ENCODE measurements at places on chromosomes 6 and 20. TPM values are rescaled to one million over a fixed set of nuclear protein-coding genes. Genes with fewer than 3 reads are reported as not detected.

GRCh38 chr6:125963817-125964216 lies 7.2 kb downstream of the HINT3 start:
- no peak for DNase-seq

DNA sequence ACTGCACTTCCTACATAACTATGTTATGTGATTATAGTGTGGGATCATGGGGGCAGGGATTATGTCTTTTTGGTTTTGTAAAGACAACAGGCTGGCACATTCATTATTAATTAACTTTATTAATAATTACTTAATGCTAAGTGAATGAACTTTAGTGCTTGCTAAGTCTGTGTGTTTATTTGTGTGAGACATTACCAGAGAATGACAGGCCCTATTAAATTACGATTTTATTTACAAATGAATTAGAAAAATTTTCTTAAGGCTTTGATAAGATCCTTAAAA lies 100.9 kb downstream of the CD83 start:
- DNase-seq = no peak

DNA sequence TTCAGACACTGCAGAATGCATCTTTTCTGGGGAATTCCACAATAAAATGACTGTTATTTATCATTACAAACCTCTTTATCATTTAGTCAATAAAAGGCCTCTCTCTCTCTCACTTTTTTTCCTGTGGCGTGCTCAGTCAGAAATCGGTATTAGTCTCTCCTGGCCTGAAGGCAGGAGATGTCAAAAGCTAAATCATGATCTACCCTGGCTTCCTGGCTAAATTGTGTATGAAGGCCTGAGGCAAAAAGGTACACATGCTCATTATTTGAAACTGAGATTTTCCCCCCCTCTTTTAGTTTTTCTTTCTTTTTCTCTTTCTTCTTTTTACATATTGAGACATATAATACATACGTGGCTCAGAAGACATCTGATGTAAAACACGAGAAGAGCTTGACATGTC lies 375.0 kb upstream of the SLC35B3 start:
- DNase-seq = no peak

DNA sequence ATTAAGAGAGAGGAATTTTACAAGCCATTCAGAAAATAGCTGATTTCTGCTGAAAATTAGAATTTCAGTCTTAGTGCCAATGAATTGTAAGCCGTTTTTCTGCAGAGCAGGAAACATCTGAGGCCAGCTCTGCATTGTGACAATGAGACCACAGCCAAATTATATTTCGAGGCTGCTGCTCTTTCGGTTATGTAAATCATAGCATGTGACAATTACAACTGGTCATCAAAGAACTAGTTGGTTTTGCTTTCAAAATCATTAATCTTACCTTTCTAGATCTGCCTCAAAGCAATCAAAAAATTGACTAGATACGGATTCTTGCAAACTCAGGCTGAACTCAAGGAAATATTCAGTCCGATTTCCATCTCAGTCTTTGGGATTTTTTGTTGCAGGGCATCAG lies 33.4 kb upstream of the INSM1 start:
- no peak for DNase-seq

GRCh38 chr20:61976644-61977418 lies 88.8 kb downstream of the TAF4 start:
- DNase-seq = no peak

- DNase-seq = no peak
Observed at GRCh38 chr20:34915749-34916455, 39.5 kb downstream of the ACSS2 start.

GRCh38 chr20:64164123-64164836 lies at the start of gene MYT1:
Gene MYT1 (plus strand): TSS chr20:64164452. CDS start chr20:64198862, 34,410 bp downstream.
- DNase-seq = no peak

- DNase-seq = no peak
Observed at GRCh38 chr6:34922177-34922663, 33.2 kb downstream of the ANKS1A start.

DNA sequence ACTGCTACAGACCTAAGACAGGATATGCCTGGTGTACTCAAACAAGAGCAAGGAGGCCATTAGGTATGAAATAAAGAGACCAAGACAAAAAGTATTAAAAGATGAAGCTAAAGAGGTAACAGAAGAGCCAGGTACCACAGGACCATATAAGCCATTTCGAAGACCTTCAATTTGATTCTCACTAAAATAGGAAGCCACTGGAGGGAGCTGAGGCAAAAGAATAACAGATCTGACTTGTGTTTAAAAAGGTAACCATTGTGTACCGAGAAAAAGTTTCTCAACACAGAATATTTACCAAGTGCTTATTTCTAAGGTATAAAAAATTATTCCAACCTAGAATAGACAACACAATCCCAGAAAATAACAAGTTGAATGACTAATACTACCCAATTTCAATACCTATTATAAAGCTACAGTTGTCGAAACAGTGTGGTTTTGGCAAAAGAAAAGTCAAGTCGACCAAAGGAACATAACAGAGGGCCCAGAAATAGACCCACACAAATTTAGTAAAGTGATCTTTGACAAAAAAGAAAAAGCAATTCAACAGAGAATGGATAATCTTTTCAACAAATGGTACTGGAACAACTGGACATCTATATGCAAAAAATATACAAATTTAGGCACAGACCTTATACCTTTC lies 125.3 kb upstream of the DST start:
- DNase-seq = no peak

DNA sequence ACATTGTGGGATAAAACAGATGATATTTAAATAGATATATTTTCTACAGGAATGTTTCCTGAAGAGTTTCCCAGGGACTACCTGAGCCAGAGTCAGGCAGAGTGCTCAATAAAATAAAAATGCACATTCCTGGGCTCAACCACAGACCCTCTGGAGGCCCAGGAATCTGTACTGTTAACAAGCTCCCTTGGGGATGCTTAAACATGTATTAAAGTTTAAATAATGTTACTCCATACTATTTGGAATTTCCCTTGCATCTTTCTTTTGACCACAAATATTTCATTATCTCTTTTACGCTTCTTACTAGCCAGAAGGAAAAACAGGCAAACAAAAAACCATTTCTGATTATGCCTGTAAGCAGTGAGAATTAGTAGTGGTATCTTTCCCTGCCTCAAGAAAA lies 42.3 kb downstream of the GPR63 start:
- no peak for DNase-seq

DNA sequence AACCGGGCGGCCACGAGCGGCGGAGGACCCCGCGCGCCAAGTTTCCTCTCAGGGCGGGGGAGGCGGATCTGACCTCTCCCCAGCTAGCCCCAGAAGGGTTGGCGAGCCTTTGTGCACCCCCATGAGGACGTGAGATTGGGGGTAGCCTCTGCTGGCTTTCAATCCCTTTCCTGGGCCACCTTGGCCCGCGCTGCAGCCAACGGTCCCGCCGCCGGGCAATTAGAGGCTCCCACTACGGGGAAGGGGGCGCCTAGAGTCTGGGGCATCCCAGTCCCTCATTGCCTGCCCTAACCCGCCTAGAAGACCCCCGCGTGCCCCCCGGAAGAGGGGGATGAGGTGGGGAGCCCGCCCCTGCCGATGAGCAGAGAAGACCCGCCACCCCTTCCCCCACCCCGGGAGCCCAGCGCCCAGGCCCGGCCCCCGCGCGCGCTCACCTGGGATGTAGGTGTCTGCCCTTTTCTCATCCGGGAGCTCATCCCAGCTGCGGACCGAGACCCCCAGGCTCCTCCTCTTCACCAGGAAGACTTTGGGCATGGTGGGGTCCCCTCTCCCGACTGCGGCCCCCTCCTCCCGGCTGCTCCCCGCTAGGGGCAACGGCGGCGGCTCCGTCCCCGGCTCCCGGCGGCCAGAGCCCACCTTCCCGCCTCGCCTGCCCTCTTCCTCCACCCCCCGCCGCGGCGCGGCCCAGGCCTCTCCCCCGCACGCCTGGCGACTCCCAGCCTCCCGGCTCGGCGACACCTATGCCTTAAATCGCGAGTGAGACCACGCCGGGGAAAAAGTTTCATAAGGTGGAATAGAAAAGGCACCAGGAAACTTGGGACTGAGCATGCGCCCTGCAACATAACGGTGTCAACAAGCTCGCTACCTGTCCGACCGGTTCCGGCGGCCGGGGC lies at the start of gene OVOL2:
Gene OVOL2 (minus strand): TSS at position 816 of the 893 bp plus-strand sequence. CDS start 282 bp downstream, at position 534.
- no peak for DNase-seq

DNA sequence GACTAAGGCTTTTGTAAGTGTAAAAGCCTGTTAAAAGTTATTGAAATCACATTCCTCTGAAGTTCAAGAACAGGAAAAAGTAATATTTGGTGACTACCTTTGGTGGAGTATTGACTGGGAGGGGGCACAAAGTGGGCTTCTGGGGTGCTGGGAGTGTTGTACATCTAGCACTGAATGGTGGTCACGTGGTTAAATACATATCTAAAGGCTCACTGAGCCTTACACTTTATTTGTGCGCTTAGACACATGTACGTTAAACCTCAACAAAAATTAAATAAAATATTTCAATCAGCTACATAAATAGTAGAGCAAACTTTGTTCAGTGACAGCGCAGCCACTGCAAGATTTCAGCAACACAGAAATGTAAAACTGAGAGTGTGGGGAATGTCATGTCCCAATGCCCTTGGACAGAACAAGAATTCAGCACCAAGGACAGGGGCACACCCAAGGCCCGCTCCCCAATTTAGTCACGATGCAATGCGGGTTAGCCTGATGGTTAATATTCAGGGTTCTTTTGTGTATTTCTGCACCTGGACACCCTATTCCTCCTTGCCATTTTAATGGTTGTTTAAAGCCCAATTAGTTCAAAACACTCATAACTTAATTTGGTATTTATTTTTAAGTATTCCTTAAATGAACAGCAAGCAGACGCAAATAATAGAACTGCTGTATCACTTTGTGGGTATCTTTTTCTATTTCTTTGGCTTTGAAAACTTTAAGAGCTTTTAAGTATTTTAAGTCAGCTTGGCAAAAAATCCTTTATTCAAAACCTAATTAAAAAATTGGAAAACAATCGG lies 37.4 kb downstream of the ANGPT4 start:
- DNase-seq = no peak

Gene PSORS1C2
- total RNA-seq = not detected

Gene CLPSL1
- not detected for total RNA-seq

Gene POPDC3
- not detected for total RNA-seq

Gene ULBP1
- total RNA-seq = 0.99 TPM

Gene LINC00237
- not detected for total RNA-seq

Gene CYP39A1
- not detected for total RNA-seq

Gene BPIFA3
- not detected for total RNA-seq

Measured in activated naive CD4-positive, alpha-beta T cell treated with anti-CD3 and anti-CD28 coated beads, Interleukin-2, amount 50 U/mL, for 72 hours (primary cell).